NCI-H1694 (cell line): ENCODE measurements at places on chromosomes 7 and 10.
A peak's percentile ranks its signal among the peaks of the same experiment; 100 is the strongest.

GRCh38 chr7:128939861-128940410 is 2.2 kb downstream of the IRF5 start:
- DNase-seq: no peak

DNA sequence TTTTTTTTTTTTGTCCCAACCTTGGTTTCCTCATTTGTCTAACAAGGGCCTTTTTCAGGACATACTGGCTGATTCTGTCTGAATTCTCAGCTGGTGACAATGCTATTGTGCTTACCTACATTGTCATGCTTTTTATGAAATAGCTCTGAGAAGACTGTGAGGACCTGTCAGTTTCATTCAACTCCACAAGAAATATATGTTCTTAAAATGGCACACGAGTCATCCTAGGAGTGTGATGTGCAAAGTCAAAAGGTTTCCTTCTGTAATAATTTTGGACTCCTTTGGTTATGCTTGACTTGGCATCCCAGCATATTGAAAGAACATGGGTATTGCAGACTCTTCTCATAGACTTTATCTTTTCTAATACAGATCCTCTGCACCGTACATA is 316.0 kb downstream of the GFRA1 start:
- no peak for DNase-seq

DNA sequence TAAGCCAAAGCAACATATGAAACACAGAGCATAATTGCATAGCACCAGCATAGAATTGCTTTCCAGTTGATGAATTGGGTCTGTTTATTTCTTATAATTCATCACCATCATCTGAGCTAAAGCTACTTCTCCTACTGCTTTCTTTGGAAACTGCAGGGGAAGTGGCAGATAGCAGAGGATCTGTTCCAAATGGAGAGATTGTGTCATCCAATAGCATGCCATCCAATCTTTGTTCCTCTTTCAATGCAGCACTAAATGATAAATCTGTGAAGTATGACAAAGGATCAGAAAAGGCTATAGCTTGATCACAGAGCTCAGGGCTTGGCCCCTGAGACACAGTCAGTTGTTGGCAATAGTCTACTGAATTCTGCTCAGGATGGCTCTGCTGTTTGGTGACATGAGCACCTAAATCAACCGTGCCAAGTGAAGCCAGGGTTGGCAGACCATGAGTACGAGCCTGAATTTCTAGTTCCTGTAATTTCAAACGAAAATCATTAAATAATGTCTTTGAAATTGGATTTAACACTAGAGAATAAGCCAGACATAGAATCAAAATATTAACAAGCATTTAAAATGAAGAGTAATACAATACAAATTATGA is 90.0 kb downstream of the TFEC start:
- no peak for DNase-seq

DNA sequence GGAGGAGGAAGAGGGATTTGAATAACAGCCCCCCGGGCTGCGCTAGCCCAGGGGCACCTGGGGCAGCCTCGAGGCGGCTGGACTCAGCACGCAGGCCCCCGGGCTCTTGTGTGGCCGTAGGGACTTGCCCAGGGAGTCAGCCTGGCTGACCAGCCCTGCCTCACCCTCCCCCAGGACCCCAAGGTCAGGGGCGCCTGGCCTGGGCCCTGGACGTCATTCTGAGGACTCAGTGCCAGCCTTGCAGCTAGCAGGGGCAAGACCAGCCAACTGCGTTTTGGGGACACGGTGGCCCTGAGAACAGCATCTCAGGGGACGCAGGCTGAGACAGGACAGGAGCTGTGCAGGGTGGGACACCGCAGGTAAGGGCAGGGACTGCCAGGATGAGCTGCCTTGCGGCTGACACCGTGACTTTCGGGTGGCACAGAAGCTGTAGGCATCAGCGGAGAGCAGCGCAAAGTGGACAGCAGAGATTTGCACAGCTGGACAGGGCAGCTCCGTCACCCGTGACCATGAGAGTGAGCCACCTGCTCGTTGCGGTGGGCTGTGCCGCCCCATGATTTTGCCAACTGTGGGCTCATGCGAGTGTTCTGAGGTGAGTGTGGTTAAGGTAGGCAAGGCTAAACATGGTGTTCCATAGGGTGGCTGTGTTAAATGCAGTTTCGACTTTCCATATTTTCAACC is 48.1 kb upstream of the UBE3C start:
- no peak for DNase-seq

DNA sequence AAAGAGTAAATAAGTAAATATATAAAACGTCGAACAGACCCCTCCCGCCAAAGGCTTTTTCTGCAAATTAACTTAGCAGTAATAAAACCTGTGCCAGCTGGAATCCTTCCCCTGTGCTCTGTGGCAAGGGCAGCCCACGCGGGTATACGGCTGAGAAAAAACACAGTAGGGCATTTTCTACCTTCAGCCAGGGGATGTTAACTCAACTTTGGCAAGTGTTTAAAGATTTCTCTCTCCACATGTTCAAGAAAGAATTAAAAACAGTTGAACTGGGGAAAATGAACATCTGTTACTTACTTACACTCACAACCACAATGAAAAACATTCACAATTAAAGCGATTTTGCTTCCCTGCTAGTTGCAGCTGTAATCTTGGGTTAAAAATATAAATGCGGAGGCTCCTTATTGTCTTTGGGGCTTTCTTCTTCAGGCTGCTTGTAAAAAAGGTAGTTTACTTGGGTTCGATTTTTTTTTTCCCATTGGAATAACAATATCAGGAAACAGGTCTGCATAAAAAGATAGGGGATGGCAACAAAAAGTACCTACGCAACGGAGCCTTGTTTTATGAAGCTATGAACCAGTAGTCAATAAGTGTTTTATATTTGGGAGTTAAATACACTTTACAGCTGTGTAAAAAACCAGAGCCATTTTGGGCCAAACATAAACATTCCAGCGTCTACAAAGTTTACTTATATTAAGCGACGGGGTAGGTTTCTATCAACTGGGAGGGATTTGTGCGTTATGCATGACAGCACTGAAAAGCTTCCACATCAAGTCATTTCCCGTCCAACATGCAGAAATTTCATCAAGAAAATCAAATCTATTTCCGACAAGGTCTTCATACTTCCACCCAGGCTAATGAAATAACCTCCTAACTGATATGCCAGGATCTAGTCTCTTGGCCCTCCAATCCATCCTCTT is 132.7 kb downstream of the TAX1BP1 start:
- DNase-seq: no peak

- DNase-seq: no peak
These were observed 38.8 kb upstream of the PDZD8 start for GRCh38 chr10:117413928-117414618.

- no peak for DNase-seq
These were observed 820.6 kb downstream of the CCSER2 start for GRCh38 chr10:85148693-85149640.

DNA sequence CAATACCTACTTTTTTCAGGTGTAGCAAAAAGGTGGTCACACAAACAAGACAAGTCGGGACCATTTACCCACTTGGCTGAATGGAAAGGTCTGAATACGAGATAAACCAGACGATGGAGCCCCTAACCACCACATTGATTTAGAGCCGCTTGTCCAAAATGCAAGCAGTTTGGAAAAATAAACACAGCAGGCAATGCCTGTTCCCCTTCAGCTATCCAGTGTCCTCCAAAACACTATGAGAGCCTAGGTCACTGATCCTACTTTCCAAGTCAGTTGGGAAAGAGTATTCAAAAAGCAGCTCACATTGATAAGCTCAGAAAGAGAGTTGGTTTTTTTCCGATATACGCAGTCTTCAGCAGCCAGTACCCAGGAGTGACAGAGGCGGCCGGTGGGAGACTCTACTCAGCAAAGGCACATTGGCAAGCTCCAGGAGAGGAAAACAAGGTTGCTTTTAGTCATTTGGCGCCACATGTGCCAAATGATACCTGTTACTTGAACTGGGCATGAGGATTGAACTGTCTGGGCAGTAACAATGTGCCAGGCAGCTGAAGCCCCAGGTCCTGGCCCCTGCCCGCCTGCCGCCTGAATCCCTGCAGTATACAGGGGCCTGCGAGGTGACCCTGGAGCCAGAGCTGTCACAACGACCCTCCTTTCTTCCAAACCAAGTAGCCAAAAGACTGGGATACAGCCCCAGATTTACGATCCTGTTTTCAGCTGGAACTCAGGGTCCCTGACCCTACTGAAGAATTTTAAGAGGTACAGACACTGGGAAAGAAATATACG is 109.8 kb downstream of the PIP4K2A start:
- no peak for DNase-seq

DNA sequence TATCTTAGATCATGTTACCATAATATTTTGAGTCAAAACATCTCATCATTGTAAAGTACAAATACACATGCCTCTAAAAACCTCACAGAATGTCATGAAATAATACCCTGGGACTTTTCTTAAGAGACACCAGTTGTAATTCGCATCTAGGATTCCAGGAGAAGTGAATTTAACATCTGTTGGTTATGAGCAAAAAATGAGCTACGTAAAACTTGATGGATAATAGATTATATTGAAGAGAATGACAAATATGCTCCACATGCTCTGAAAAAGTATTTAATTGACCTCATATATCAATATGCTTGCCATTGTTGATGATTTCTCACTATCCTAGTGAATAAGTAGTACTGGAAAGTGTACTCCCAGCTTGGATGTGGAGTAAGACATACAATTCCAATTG is 227.0 kb downstream of the BBS9 start:
- no peak for DNase-seq

DNA sequence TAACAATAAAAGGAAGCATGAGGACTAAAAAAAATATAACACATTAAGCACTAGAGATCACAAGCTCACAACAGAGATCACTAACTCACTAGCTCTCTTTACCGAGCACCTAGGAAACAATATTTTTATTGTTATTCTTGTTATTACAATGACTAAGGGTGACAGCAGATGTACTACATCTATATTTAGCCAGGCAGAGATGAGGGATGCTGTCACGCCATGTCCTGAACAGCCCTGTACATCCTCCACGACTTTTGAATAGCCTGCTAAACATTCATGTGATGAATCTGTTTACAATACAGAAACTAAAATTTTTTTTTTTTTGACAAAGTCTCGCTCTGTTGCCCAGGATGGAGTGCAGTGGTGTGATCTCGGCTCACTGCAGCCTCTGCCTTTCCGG is 22.7 kb downstream of the FAM133B start:
- DNase-seq: no peak

DNA sequence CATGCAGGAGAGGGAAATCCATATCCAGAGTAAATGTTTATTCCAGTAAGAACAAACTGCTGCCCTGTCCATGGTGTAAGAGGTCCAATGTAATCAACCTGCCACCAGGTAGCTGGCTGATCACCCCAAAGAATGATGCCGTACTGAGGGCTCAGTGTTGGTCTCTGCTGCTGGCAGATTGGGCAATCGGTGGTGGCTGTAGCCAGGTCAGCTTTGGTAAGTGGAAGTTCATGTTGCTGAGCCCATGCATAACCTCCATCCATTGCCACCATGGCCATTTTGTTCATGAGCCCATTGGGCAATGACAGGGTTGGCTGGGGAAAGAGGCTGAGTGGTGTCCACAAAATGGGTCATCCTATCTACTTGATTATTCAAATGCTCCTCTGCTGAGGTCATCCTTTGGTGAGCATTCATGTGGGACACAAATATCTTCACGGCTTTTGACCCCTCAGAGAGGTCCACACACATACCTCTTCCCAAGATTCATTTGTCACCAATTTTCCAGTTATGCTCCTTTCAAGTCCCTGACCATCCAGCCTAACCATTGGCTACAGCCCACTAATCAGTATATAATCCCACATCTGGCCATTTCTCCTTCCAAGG is 23.3 kb upstream of the PAPSS2 start:
- DNase-seq: no peak

DNA sequence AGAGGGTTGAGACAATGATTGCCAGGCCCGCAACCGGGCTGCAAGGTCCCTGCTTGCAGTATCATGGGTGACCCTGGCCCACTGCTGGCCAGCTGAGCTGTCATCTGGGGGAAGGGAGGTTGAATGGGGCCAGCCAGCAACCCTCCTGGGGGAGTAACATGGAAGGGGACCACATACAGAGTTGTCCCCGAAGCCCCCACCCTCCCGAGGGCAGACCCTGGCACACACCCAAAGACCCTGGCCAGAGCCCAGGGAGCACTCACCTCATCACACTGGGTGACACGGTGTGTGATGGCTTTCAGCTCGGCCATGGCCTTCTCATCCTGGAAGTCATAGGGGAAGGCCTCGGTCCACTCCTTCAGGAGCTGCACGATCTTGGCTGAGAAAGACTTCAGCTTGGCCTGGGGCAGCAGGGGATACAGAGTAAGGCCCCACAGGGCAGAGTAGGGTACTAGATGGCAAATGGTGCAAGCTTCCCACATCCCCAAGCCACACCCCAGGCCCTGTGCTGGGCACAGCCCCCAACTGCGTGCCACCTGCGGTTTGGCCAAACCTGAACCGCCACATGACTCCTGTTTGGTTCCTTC is 63.4 kb downstream of the CSGALNACT2 start:
- DNase-seq: no peak

DNA sequence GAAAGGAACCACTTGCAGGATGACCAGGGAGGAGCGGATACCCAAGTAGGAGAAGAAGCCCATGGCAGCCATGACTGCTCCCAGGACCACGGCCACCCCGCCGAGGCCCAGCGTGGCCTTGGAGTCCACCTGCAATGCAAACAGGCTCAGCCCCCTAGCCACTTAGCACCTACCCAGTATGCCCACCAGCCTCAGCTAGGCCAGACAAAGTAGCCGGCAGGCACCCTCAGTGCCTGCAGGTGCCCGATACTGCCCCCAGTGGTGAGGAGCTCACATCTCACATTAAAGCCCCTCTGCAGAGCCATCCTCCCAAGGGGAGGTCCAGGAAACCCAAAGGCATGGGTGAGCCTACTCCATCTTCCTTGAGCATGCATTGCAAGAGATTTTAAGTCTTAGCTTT is 6.6 kb downstream of the NPC1L1 start:
- DNase-seq: peak; percentile 81

- DNase-seq: peak; percentile 49
These were observed 29.8 kb downstream of the BCAP29 start for GRCh38 chr7:107609811-107610261.

DNA sequence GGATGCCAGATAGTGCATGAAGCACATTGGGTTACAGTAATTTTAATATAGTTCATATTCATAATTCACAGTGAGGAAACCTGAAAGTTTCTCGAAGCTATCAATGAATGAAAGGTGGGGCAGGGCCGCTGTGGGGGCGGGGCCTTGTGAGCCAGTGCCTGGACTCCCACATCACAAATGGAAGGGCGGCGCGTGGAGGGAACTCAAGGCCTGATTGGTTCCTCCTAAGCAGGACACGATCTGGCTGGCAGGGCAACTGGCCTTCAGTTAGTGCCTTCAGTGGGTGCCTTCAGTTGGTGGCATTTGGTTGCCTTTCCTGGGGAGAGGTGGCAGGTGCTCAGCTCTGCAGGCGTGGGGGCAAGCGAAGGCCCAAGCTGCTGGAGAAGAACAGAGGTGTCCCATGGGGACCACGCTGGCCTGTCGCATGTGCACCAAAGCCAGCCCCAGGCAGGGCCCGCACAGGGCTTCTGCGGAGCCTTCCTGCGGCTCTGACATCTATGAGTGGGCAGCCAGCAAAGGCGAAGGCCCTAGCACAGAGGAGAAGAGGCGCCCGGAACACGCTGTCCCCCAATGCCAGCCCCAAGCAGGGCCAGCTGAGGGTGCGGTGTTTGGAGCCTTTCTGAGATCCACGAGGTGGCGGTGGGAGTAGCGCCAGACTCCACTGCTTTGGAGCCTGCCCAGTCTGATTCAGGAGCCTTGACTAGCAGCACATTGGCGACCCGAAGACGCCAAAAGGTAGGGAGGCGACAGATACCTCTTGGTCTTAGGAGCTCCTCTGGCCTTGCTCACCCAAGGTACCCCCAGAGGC is 118.0 kb upstream of the PDSS1 start:
- no peak for DNase-seq
